ENCODE measurements at places on chromosomes 16 and 17.

GRCh38 chr17:1203111-1203966, 23.6 kb upstream of the ABR start:
- peak; percentile 83 for DNase-seq

- no peak for DNase-seq
Observed at GRCh38 chr16:56241596-56241995, 50.3 kb downstream of the GNAO1 start.

- no peak for DNase-seq
Observed at GRCh38 chr17:78566947-78567346, 10.2 kb downstream of the DNAH17 start.

GRCh38 chr17:77332981-77333685, 192.4 kb downstream of the SEC14L1 start:
- DNase-seq: peak; percentile 15

GRCh38 chr16:4548124-4548523, 8.0 kb upstream of the C16orf96 start:
- DNase-seq: no peak

- no peak for DNase-seq
Observed at GRCh38 chr17:48578616-48579470, 693 bp upstream of the HOXB4 start.

Data from MV-4-11 (cell line).